Neural crest cell (in vitro differentiated cells): ENCODE measurements at places on chromosomes 11 and 22.

GRCh38 chr11:93668171-93668570 is 6.7 kb downstream of the CEP295 start:
- DNase-seq = no peak

DNA sequence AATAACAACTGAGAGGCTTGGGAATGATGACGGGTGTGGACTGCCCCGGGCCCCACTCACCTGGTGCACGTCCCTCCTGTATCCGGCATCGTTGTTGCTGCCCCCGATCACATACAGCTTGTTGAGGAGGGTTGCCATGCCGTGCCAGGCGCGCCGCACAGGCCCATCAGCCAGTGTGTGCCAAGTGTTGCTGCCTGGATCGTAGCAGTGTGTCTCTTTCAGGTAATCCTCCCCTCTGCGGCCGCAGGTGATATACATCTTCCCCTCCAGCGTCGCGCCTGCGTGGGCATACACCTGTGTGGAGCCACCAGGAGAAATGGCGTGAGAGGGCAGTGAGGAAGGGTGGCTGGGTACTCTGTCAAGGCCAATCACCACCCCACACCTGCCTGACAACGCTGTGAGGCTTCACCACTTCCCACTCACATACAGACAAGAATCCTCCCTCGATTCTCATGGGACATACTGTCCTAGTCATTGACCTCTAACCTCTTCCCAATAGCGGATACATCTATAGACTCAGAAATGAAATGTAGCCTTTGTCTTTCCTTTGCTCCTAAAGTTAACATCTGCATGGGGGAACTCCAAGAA is 8.9 kb upstream of the SCARF2 start:
- DNase-seq = no peak

- DNase-seq = no peak
These were observed 36.1 kb downstream of the LARGE1 start for GRCh38 chr22:33883961-33884808.

DNA sequence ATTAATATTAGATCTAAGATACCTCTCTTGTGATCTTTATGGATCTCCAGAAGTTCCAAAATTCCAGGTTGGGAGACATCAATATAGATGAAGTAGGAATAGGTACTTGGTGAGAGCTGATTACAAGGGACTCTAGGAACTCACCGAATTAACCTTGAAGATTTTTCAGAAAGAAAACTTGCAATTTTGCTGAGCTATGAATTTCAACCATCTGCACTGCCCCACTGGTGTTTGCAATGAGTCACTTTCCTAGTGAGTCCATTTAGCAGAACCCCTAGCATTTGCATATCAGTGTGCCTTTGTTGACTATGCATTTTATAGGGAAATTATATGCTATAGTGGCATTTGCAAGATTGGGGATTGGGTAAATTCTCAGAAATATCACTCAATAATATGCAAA is 122.0 kb downstream of the CTNND1 start:
- DNase-seq = no peak

DNA sequence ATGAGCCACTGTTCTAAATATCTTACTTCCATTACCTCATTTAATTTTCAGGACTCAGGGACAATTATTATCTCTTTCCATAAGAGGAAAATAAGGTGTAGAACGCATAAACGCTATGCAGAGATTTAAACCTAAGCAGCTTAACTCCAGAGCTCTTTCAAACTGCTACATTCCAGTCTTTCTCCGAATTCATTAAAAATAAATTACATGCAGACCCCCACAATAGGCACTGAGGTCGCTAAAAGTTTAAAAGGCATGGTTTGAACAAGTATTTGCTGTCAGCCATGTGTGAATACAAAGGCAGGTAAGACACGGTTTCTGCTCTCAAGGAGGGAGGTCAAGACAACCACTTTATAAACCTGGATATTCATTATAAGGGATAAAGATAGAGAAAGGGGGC is 983 bp downstream of the NARS2 start:
- no peak for DNase-seq

DNA sequence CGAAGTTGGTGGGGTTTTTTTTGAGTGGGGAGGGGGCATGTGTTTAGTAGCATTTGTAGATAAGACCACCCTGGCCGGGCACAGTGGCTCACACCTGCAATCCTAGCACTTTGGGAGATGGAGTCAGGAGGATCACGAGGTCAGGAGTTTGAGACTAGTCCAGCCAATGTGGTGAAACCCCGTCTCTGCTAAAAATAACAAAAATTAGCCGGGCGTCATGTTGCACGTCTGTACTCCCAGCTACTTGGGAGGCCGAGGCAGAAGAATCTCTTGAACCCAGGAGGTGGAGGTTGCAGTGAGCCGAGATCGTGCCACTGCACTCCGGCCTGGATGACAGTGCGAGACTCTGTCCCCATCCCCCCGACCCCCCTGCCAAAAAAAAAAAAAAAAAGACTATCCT is 34.6 kb downstream of the CECR2 start:
- DNase-seq = no peak
